ENCODE measurements at places on chromosomes 2 and 18.

- DNase-seq = no peak
Measured at GRCh38 chr2:57536535-57537231, 509.9 kb upstream of the VRK2 start.

GRCh38 chr2:30402441-30403182 lies 44.4 kb upstream of the LCLAT1 start:
- DNase-seq = no peak

- peak; percentile 15 for DNase-seq
Measured at GRCh38 chr2:61538920-61539520, 864 bp upstream of the XPO1 start.

DNA sequence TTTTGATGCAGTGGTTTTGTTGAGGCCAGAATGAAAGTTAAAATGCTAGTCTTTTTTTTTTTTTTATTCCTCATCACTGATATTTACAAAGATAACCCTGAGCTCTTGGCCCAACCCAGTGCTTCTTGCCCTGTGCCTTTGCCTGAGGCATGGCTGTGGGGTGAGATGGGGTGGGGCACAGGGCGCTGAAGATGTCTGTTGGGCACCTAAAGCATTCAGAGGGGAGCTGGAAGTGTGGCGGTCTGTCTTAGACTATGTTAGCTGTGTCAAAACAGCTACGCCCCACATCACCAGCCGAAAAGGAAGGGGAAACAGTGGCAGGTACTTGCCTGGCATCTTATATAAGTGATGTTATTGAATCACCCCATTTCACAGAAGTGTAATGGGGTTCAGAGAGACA lies 20.7 kb downstream of the TOGARAM2 start:
- no peak for DNase-seq

GRCh38 chr2:223952280-223952968 lies 4.8 kb upstream of the MRPL44 start:
- no peak for DNase-seq

Measured in NCI-H1092 (cell line).